Activated CD4-positive, alpha-beta T cell treated with anti-CD3 and anti-CD28 coated beads, Interleukin-2, amount 10 ng/mL, durations not matched to agents 7 days and 5 days (primary cell): ENCODE measurements at places on chromosomes 6 and 20. TPM values are rescaled to one million over a fixed set of nuclear protein-coding genes. Genes with fewer than 3 reads are reported as not detected.

DNA sequence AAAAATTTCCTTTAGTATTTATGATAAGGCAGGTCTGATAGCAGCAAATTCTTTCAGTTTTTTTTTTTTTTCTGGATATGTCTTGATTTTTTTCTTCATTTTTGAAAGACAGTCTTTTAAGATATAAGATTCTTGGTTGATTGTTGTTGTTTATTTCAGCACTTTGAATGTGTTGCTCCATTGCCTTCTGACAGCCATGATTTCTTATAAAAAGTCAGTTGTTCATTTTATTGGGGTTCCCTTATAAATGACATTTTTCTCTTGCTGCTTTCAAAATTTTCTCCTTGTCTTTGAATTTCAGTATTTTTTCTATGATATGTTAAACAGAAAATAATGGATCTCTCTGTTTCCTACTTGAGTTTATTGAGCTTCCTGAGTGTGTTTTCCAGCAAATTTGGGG lies 152.3 kb downstream of the ISM1 start:
- no peak overlapping the region for H3K27ac ChIP-seq
- no peaks in the 10 kb centered on the region for H3K36me3 ChIP-seq
- H3K4me1 ChIP-seq, result no peaks in the 10 kb centered on the region
- no peaks in the 10 kb centered on the region for H3K27me3 ChIP-seq

- no peaks in the 10 kb centered on the region for H3K4me1 ChIP-seq
- H3K27me3 ChIP-seq, result peaks cover 2% of the 10 kb centered on the region
- H3K27ac ChIP-seq, result no peak overlapping the region
- no peak overlapping the region for H3K4me3 ChIP-seq
- DNase-seq, result no peak
Measured at GRCh38 chr6:169847901-169848311, 96.5 kb downstream of the ERMARD start.

GRCh38 chr20:3092611-3093379 lies 8.3 kb upstream of the AVP start:
- peaks cover 23% of the 10 kb centered on the region for H3K4me1 ChIP-seq
- H3K36me3 ChIP-seq, result no peaks in the 10 kb centered on the region
- DNase-seq, result peak; percentile 17
- peak overlapping the region; percentile 89 for H3K27ac ChIP-seq
- peaks cover 33% of the 10 kb centered on the region for H3K27me3 ChIP-seq

DNA sequence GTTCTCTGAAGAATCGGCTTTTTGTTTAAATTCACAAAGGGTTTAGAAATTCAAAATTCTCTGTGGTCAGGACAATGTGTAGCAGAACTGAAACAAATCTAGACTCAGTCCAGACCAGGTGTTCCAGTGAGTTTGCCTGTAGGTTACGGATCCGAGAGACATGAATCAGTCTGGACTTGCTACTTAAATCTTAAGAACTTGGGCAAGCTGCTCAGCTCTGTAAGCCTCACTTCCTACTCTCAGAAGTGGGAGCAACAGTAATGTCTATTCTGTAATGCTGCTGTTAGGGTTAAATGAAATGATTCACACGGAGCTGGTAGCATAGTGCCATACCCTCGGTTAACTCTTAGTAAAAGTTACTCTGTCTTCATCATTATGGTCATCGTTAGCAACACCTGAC lies 37.7 kb downstream of the HECA start:
- no peak for DNase-seq
- H3K4me3 ChIP-seq, result no peak overlapping the region
- peaks cover 88% of the 10 kb centered on the region for H3K4me1 ChIP-seq
- H3K27me3 ChIP-seq, result no peaks in the 10 kb centered on the region
- peak overlapping the region; percentile 81 for H3K27ac ChIP-seq
- H3K36me3 ChIP-seq, result peaks cover 85% of the 10 kb centered on the region

- no peaks in the 10 kb centered on the region for H3K4me1 ChIP-seq
- no peaks in the 10 kb centered on the region for H3K27me3 ChIP-seq
- no peak overlapping the region for H3K27ac ChIP-seq
- H3K36me3 ChIP-seq, result no peaks in the 10 kb centered on the region
Measured at GRCh38 chr6:150698391-150698790, 98.7 kb downstream of the PLEKHG1 start.

- H3K27ac ChIP-seq, result peak overlapping the region; percentile 85
- H3K27me3 ChIP-seq, result no peaks in the 10 kb centered on the region
- peaks cover 85% of the 10 kb centered on the region for H3K4me1 ChIP-seq
- H3K36me3 ChIP-seq, result peaks cover 26% of the 10 kb centered on the region
- H3K4me3 ChIP-seq, result no peak overlapping the region
Measured at GRCh38 chr6:142887517-142887916, 57.5 kb downstream of the HIVEP2 start.

DNA sequence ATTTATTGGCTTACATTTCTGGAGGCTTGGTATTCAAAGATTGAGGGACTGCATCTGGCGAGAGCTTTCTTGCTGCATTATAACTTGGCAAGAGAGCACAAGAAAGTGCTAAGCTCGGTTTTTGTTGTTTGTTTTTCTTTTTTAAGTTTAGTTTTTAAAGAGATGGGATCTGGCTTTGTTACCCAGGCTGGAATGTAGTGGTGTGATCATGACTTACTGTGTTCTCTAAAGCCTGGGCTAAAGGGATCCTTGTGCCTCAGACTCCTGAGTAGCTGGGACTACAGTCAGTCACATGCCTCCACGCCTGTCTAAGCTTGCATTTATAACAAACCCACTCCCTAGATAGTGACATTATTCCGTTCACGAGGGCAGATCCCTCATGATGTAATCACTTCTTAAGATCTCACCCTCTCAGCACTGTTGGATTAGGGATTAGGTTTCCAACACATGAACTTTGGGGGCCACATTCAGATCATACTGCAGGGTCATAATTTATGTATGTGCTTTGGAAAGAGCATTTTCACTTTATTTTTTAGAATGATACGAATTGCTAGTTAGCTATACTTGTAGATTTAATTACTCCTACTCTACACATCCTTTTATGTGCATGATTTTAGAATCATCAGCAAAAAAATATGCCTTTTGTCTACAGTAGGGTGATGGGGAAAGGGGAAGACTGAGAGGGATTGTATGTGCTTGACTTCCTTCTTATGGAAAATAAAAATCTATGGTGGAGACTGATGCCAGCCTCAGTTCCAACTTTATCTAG lies 167.8 kb downstream of the JARID2 start:
- H3K4me3 ChIP-seq, result no peak overlapping the region
- DNase-seq, result no peak
- H3K4me1 ChIP-seq, result peaks cover 72% of the 10 kb centered on the region
- H3K27ac ChIP-seq, result no peak overlapping the region
- peaks cover 75% of the 10 kb centered on the region for H3K36me3 ChIP-seq

DNA sequence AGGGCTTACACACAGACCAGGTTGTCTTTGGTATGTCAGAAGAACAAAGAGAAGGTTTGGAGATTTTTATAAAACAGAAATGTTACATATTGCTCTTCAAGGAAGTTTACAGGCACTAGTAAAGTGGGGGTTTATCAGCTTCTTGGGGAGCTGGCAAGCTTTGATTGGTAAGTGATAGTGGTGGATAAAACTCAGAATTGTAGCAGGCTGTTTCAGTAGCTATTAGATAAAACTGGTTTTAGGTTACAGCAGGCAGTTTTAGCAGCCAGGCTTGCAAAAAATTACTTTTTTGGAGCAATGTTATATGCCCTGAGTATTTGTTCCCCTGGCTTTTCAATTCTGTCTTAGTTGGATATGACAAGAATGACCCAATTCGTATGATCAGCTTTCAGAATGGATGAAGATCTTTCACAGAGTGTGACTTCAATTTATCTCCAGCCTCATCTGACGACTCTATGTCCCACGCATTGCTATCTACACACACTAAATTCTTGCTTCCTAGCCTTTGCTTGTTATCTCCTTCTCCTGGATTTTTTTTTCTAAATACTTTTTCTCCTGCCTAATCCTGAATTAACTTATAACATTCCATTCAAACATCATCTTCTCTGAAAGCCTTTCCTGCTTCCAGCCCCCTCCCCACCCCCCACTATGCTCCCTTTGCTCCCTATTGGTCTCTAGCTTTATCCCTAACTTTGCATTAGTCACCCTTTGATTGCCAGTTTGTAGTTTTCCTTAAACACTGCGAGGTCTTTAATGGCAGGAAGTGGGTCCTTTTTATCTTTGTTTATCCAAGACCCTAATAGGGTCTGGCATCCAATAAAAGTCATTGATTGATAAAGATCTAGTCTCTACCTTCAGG lies 1.0 kb upstream of the TOMM34 start:
- H3K4me3 ChIP-seq, result peak overlapping the region; percentile 97
- H3K4me1 ChIP-seq, result peaks cover 79% of the 10 kb centered on the region
- no peaks in the 10 kb centered on the region for H3K27me3 ChIP-seq
- peaks cover 14% of the 10 kb centered on the region for H3K36me3 ChIP-seq
- no peak overlapping the region for H3K27ac ChIP-seq
- no peak for DNase-seq

DNA sequence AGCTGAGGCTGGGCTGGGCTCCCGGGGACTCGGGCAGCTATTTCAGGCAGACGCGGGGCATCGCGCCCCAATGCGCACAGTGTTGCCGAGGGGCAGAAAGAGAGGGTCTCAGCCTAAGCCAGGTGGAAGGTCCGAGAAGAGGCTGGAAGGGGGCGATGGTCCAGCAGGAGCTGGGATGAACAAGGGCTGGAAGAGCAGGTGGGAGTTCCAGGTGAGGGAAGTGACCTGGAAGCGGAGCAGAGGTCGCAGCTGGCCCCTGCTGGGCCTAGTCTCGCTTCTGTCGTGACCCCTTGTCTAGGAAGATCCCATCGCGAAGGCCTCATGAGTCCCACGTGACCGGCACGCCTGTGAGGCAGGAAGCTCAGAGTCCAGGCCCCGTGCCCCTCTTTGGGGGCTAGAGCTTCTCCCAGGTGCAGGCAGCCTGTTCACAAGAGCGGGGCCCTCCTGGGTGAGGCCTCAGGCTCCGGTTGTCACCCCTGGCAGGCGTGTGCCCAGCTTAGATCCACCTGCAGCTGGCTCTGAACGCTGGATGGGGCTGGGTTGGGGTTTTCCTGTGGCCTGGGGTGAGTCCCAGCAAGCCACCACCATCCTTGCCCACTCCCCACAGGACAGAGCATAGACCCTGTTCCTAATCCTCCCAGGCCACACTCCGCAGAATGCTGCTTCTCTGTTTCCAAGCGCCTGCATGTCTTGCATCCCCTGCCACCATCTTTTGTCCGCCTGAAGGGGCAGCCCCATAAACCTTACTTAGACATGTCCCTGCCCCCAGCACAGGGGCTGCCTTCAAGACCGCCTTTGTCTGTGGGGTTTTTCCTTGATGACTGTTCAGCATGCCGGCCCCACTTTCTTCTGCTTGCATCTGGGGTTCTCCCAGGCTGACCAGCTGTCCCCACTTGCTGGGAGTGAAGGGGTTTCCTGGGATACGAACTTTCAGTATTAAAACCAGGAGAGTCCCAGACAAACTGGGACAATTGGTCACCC lies 15.1 kb downstream of the SLC22A3 start:
- H3K4me1 ChIP-seq, result no peaks in the 10 kb centered on the region
- H3K27ac ChIP-seq, result no peak overlapping the region
- DNase-seq, result no peak
- no peak overlapping the region for H3K4me3 ChIP-seq
- H3K27me3 ChIP-seq, result peaks cover 8% of the 10 kb centered on the region
- H3K36me3 ChIP-seq, result no peaks in the 10 kb centered on the region

DNA sequence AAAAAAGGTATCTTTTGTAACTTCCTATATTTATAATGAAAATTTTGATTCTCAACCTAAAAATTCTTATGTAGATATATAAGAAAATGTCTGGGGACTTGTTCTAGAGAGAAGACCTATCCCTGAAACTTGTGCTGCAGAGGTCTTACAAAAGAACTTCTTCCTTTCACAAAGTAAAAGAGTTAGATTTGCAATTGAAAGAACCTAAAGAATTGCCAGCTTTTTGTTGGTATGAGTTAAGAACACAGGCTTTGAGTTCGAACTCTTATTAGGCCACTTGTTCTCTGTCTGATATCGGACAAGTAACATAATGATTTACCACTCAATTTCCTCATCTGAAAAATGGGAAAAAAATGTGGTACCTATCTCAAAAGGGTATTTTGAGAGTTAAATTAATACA lies 162.0 kb upstream of the LAMA2 start:
- no peaks in the 10 kb centered on the region for H3K36me3 ChIP-seq
- no peak overlapping the region for H3K4me3 ChIP-seq
- no peak for DNase-seq
- no peak overlapping the region for H3K27ac ChIP-seq
- H3K4me1 ChIP-seq, result no peaks in the 10 kb centered on the region

DNA sequence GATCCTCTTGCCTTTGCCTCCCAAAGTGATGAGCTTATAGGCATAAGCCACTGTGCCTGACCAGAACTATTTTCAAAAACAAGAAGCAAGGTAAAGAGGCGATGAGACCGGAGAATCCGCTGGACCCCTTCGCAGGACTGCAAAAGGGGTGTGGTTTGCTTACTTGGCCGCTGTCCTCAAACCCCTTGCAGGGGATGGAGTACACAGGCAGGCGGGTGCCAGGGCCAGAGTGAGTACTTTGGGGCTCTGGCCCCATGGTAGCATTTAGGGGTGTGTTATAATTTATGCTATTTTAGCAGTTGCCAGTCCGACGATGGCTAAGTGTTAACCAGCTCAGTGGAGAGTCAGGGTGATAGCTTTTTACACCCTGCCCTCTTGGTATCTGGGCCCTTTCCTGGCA lies 1454.9 kb downstream of the HACE1 start:
- H3K4me1 ChIP-seq, result no peaks in the 10 kb centered on the region
- DNase-seq, result no peak
- no peak overlapping the region for H3K4me3 ChIP-seq

DNA sequence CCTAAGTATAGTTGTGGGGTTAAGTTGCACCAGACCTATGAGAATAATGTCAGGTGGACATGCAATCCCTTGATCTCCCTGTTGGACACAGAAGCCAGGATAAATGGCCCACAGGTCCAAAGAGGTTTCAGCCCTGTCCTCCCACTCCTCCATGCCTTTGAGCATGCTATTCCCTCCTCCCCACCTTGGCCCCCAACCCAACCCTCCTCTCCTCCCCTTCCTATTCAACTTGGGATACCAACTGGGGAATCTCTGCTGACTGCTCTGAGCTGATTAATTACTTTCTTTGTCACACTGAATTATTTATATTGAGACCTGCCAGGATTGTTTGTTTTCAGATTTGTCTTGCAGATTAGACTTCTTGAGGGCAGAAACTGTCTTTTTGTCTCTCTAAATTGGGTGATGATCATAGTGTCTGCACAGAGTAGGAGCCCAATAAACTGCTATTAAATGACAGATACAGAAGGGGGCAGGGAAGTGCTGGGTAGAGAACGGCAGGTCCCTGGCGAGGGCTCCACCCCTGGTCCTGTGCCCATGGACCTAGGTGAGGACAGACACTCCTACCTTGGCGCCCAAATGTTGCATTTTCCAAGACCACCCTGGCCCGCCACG lies 120.9 kb downstream of the UNC5CL start:
- H3K4me3 ChIP-seq, result no peak overlapping the region
- H3K27me3 ChIP-seq, result peaks cover 10% of the 10 kb centered on the region
- H3K4me1 ChIP-seq, result no peaks in the 10 kb centered on the region
- no peaks in the 10 kb centered on the region for H3K36me3 ChIP-seq
- no peak for DNase-seq

The ZNF334 gene
- total RNA-seq, result 0.50 TPM

The DLK2 gene
- total RNA-seq, result not detected

The SLC17A3 gene
- 0.62 TPM for total RNA-seq

The ULBP3 gene
- total RNA-seq, result 1.1 TPM
